Endothelial cell of umbilical vein (primary cell): ENCODE measurements at places on chromosomes 1 and 21.

GRCh38 chr1:243754348-243754747, 95.7 kb downstream of the AKT3 start:
- H3K4me1 ChIP-seq = peaks cover 7% of the 10 kb centered on the region
- no peak overlapping the region for H3K27ac ChIP-seq
- no peaks in the 10 kb centered on the region for H3K27me3 ChIP-seq
- no peak overlapping the region for H3K4me3 ChIP-seq

GRCh38 chr1:115189814-115190539, 100.7 kb upstream of the TSPAN2 start:
- no peaks in the 10 kb centered on the region for H3K36me3 ChIP-seq
- H3K27me3 ChIP-seq = no peaks in the 10 kb centered on the region
- DNase-seq = no peak
- H3K4me3 ChIP-seq = no peak overlapping the region

GRCh38 chr1:168340781-168341482, 60.3 kb downstream of the TBX19 start:
- H3K27ac ChIP-seq = no peak overlapping the region
- H3K27me3 ChIP-seq = peaks cover 4% of the 10 kb centered on the region
- H3K4me3 ChIP-seq = no peak overlapping the region
- H3K4me1 ChIP-seq = peaks cover 5% of the 10 kb centered on the region
- H3K36me3 ChIP-seq = no peaks in the 10 kb centered on the region

GRCh38 chr1:207309745-207310273, 11.7 kb upstream of the CD55 start:
- H3K4me1 ChIP-seq = peaks cover 37% of the 10 kb centered on the region
- H3K36me3 ChIP-seq = no peaks in the 10 kb centered on the region
- no peak overlapping the region for H3K4me3 ChIP-seq
- peak overlapping the region; percentile 69 for H3K27ac ChIP-seq
- no peaks in the 10 kb centered on the region for H3K27me3 ChIP-seq

DNA sequence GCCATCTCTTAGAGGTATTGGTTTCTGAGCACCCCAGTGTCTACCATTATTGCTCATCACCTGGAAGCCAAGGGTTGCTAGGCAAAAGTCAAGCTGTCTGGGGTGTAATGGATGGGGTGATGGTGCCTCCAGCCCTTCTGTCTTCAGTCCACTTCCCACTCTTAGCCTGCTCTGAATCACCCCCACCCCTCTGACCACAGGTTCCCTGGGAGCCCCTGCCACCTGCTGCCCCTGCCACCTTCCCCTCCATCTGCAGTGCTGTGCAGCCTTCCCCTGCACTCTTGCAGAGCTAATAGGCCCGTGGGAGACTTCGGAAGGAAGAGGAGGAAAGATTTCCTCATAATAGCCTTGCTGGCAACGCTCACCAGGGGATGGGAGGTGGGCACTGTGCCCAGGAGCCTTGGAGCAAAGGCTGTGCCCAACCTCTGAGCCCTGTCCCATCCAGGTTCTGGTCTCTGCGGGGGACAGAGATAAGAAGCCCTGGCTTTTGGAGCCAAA, 35.5 kb downstream of the CAPN2 start:
- H3K4me1 ChIP-seq = peaks cover 36% of the 10 kb centered on the region
- H3K27ac ChIP-seq = peak overlapping the region; percentile 25
- H3K36me3 ChIP-seq = peaks cover 26% of the 10 kb centered on the region
- no peak overlapping the region for H3K4me3 ChIP-seq
- H3K27me3 ChIP-seq = no peaks in the 10 kb centered on the region

- peaks cover 12% of the 10 kb centered on the region for H3K4me1 ChIP-seq
- DNase-seq = peak; percentile 89
- no peaks in the 10 kb centered on the region for H3K27me3 ChIP-seq
- H3K36me3 ChIP-seq = no peaks in the 10 kb centered on the region
- no peak overlapping the region for H3K4me3 ChIP-seq
- H3K27ac ChIP-seq = no peak overlapping the region
Observed at GRCh38 chr1:232553050-232553754, 76.7 kb downstream of the SIPA1L2 start.
